Camera-type eye (tissue), 1 donor: ENCODE measurements at places on chromosomes 2 and 18. TPM values are rescaled to one million over a fixed set of nuclear protein-coding genes. Genes with fewer than 3 reads are reported as not detected.

The LIPG gene
- 20.2 TPM for total RNA-seq

The ALPG gene
- not detected for total RNA-seq

The SERPINB10 gene
- total RNA-seq, result 1.3 TPM

The GKN2 gene
- total RNA-seq, result not detected

The STEAP3 gene
- total RNA-seq, result 2.6 TPM

The STARD6 gene
- total RNA-seq, result not detected

The IGFBP5 gene
- total RNA-seq, result 508 TPM

The SLC9A4 gene
- total RNA-seq, result 0.55 TPM

The NMUR1 gene
- total RNA-seq, result 2.1 TPM

The FSHR gene
- not detected for total RNA-seq

The TSHZ1 gene
- 17.5 TPM for total RNA-seq

The ACTR2 gene
- total RNA-seq, result 128 TPM

The USP34 gene
- total RNA-seq, result 261 TPM

The PIEZO2 gene
- total RNA-seq, result 78.8 TPM

The SULT1C2 gene
- 3.9 TPM for total RNA-seq

The MAL gene
- total RNA-seq, result 4.9 TPM

The TOGARAM2 gene
- 0.55 TPM for total RNA-seq

The CD302 gene
- total RNA-seq, result 28.5 TPM

The STK25 gene
- 242 TPM for total RNA-seq
